M059J (cell line): ENCODE measurements at places on chromosomes 6 and 20. TPM values are rescaled to one million over a fixed set of nuclear protein-coding genes. Genes with fewer than 3 reads are reported as not detected.
A peak's percentile ranks its signal among the peaks of the same experiment; 100 is the strongest.

DNA sequence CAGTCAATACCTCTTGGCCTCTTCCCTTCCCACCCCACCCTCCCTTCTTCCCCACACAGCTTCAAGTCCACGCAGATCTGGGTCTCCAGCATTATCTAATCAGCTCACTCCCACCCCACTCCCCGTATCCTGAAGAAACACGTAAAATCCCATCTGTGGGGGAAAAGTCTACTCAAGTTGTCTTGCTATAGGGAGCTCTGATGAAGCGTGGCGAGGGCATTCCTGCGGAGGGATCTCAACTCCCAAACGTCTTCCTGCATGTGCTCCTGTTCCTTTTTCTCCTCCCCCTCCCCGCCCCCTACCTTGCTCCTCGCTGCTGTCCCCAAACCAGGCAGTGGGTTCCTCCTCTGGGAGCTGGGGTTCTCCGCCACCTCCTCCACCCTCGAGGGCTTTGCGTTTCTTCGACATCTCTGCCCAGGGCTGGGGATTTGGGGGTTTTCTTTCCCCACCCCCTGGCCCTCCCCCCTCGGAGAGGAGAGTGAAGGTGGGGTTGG lies 181.8 kb downstream of the TBXT start:
- no peak for DNase-seq

GRCh38 chr20:50310673-50311051 lies 120.0 kb downstream of the CEBPB start:
- no peak for DNase-seq

- peak; percentile 96 for DNase-seq
Observed at GRCh38 chr20:48638546-48638945, 189.3 kb downstream of the PREX1 start.

DNA sequence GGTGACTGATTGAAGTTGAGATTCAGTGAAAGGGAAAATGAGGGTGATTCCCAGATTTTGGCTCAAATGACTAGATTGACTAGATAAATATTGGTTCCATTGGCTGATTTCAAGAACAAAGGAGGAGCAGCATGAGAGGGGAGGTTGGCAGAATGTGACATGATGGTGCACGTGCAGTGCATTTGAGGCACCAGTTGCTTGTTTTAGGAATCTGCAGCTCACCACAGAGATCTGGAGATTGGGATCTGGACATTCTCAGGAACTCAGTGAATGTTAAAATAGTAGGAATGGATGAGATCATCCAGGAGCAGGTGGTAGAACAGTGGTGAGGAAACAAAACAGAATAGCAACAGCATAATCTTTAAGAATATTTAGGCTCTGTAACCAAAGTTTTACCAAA lies 496.3 kb downstream of the DHX35 start:
- no peak for DNase-seq

DNA sequence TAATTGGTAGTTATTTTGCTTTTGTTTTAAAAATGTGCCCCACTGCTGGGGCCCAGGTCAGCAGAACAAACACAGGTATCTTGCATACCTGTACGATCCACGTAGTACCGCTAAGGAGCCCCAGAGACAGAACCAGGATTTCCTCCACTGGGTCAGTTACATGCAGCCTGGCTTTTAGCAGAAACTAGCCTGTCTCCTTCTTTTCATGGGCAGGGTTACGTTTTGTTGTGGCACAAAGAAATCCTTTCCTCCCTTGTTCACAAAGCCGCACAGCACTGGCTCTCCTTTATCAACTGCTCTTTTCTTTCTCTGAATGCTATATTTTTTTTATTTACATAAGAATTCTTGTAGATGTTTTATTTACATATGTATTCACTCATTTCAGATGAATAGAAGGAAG lies 190.3 kb upstream of the POU3F2 start:
- no peak for DNase-seq

DNA sequence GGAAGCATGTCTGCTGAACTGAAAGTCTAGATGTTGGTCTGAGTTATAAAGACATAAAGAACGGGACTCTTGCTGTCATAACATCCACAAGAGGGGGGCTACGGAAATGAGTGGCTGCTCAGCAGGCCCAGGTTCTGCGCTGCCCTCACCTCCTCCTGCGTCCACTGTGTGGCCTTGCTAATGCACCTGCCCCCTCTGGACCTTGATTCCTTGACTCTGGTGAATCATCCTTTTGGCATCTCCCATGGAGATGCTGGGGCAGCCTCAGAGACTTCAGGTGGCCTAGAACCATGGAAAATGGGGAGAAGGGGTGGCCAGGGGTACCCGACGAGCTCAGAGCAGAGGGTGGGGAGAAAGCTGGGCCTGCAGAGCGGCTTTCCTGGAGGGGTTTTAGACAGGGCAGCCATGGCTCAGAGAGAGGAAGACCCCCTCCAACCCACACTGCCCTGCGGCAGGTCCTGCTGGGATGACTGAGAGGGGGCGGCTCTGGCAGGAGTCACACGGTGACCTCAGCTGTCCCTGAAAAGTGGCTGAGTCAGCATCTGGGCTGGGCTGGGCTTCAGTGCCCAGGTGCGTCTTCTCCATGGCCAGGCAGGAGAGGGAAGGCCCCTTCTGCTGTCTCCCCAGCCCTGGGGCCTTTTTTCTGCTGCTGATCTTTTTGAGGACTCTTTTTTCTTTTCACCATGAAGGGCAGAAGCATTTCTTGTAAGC lies 46.9 kb downstream of the DLGAP4 start:
- peak; percentile 50 for DNase-seq

GRCh38 chr6:81130061-81130460 lies 622.4 kb downstream of the TENT5A start:
- no peak for DNase-seq

DNA sequence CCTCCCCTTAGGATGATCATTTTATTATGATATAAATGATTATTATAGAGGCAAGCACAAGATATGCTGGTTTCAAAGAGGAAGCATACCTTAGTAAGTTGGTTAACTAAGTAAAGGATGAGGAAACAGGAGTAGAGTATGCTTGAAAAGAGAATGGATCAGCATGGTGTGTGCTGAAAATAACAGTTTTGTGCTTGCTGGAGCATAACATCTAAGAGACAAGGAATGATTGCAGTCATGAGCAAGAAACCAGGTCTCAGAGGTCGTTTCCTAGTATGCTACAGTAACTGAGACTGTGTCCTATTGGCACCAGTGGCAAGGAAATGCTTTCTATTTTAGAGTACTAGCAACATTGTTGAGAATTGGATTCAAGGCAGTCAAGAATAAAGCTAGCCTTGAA lies 34.1 kb downstream of the CDC40 start:
- DNase-seq, result no peak

GRCh38 chr6:96657344-96657743 lies 94.4 kb downstream of the FHL5 start:
- DNase-seq, result no peak

- no peak for DNase-seq
Observed at GRCh38 chr6:111096246-111096645, 8.9 kb downstream of the SLC16A10 start.

- no peak for DNase-seq
Observed at GRCh38 chr6:42805297-42805861, 23.5 kb downstream of the BICRAL start.

DNA sequence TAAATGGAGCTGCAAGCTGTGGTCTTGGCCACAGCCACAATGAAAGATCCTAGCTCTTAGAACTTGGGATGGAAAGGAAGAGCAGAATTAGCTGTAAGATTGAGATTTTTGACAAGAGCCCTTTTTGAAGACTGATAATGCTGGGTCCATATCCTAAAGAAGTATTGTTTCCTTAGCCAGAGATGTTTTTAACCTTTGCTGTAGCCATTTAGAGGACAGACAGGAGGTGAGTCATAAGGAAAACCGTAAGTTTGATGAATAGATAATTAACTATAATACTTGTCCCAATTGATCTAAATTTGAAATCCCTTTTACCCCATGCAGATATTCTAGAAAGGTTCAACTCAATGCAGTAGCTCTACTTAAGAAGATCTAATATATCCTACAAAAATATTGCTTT lies 213.7 kb downstream of the HTR1B start:
- DNase-seq, result no peak

- peak; percentile 57 for DNase-seq
Observed at GRCh38 chr20:33370291-33370690, 31.0 kb downstream of the CDK5RAP1 start.

GRCh38 chr6:65816991-65817390 lies 110.0 kb upstream of the EYS start:
- DNase-seq, result no peak

DNA sequence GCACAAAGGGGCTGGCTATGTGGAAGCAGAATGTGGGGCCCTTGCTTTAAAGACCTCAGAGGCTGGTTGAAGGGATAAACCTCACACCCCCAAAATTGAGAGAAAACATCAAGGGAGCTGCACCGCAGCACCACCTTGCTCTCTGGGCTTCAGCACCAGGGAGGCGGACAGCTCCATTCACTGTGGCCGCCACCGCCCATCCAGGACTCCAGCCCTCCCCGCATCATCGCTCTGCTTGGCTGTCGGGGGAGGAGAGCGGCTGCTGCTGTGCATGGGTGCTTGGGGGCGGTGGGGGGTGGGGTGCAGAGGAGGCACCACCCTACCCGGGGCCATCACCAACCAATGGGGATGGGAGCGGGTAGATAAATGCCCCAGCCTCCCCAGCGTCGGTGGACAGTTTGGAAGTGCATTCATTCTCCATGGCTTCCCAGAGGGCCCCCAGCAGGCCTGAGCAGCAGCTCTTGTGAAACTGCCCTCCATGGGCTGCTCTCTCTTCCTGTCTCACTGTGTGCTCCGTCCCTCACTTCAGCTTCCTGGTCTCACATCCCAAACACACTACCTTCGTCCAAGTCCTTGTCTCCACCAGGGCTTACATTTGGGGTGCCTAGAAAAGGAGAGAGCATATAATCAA lies 75.7 kb upstream of the BHLHE23 start:
- DNase-seq, result peak; percentile 52

DNA sequence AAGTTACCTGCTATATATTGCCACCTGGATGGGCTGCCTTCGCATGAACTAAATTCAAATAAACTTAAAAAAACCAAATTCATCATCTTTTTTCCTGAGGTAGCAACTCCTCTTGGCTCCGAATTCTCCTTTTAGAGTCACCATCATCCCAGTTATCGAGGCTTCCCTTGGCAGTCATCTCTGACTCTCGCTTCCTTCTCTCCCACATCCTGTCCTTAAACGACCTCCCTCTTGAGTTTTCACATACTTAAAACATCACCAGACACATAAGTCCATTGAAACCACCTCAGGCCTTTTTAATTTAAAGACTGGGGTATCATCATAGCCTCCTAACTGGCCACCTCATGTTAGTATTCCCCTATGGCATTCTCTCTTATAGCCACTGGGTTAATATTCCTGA lies 296.1 kb upstream of the FLRT3 start:
- DNase-seq, result no peak

Gene LRRC73
- 0.05 and 0.32 TPM in 2 replicates for total RNA-seq

Gene TFAP2C
- total RNA-seq, result 3.6 and 7.5 TPM in 2 replicates

Gene HS3ST5
- not detected in 2 replicates for total RNA-seq

Gene TFAP2B
- 0.10 TPM in 1 of 2 replicates, not detected in the other for total RNA-seq

Gene PACRG
- total RNA-seq, result 0.12 TPM in 1 of 2 replicates, not detected in the other

Gene ERVFRD-1
- not detected in 2 replicates for total RNA-seq

Gene SF3B5
- 211 and 302 TPM in 2 replicates for total RNA-seq

Gene POPDC3
- 0.30 TPM in 1 of 2 replicates, not detected in the other for total RNA-seq

Gene GRM1
- total RNA-seq, result 0.02 TPM in 2 replicates

Gene SLCO4A1
- 43.9 and 69.5 TPM in 2 replicates for total RNA-seq

Gene MMP24
- 1.7 and 4.4 TPM in 2 replicates for total RNA-seq

Gene HLA-DPA1
- total RNA-seq, result 1.3 and 2.0 TPM in 2 replicates
